RWPE1 (cell line): ENCODE measurements at places on chromosomes 16 and 17.
A peak's percentile ranks its signal among the peaks of the same experiment; 100 is the strongest.

DNA sequence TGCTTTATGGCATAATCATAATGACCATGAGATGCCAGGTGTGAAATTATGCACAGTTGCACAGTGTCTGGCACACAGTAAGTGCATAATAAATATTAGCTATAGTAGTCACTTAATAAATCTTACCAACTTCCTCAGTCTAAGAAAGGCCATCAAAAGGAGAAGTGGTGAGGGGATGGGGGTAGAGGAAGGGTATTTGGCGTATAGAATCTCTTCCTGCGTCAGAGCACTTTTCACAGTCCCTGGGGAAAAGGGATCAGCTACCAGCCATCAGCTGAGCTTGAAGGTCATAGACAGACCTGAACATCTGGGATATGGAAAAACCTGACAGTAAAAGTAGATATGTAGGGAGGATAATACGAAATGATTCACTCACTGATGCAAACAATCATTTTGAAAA lies 5.8 kb downstream of the CRHR1 start:
- no peak for DNase-seq

- no peak for DNase-seq
These were observed 24.3 kb upstream of the ZNF750 start for GRCh38 chr17:82863941-82864712.

- no peak for DNase-seq
These were observed 4.0 kb upstream of the PERCC1 start for GRCh38 chr16:1426734-1427471.

DNA sequence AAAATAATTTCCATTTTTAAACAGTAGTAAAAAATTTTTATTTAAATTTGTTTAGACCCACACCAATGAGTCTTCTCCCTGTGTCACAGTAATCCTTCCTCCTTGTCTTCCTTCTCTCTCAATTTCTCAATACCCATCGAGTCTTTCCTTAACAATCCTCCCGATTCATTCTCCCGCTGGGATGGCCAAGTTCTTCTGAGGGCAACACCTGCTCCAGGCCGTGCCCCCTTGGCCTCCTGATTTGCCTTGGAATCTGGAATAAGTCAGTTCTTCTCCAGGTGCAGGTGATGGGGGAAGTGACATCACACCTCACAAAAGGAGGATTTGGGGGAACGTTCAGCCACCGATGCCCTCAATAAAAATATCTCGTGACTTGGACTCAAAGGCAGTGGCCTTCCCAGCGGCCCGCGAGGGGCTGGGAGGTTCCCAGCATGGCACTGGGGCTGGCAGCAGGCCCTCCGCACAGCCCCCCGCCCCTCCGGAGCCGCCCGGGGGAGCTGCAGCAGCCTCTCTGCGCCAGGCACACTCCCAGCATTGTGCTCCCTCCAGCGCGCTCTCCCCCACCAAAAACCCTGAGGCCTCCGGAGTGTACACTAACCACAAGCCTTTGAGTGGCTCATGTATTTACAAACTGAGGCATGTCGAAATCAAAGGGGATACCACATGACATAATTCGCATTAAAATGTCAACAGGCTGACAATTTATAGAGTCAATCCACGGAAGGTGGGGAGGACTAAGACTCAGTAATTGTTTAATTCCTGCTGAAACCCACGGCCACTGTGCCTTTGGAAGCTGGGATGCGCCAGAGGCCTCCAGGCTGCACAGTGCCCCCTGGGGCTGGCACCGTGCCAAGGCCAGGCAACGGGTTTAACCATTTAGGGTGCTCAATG lies 120.5 kb downstream of the ZFHX3 start:
- peak; percentile 86 for DNase-seq

- no peak for DNase-seq
These were observed 91.3 kb downstream of the SKAP1 start for GRCh38 chr17:48338720-48339119.

DNA sequence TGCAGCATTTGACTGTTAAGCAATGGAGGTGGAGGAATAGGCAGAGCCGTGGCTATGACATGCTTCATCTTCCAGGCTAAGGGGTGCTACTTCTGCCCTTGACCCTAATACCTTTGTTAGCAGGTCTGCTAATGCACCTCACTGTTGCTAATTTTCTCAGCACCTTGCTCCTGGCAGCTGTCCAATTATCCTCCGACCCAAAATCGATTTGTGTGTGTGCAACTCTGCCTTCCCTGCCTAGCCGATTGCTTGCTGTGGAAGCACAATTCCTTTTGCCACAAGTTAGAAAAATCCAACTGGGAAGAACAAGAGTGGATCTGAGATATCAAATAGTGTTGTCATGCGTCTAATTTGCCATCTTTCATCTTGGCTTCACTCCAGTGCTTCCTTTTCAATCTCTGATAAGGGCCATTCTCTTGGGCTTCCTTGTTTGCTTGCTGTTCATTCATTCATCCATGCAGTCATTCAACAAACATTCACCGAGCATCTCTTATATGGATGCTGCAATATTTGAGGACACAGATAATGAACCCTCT lies 422.8 kb downstream of the RBFOX1 start:
- DNase-seq: no peak

GRCh38 chr17:6556121-6557039 lies at the start of gene PITPNM3:
Gene PITPNM3 (minus strand): TSS chr17:6556555. CDS start chr17:6556406, 149 bp downstream.
- DNase-seq: peak; percentile 39

DNA sequence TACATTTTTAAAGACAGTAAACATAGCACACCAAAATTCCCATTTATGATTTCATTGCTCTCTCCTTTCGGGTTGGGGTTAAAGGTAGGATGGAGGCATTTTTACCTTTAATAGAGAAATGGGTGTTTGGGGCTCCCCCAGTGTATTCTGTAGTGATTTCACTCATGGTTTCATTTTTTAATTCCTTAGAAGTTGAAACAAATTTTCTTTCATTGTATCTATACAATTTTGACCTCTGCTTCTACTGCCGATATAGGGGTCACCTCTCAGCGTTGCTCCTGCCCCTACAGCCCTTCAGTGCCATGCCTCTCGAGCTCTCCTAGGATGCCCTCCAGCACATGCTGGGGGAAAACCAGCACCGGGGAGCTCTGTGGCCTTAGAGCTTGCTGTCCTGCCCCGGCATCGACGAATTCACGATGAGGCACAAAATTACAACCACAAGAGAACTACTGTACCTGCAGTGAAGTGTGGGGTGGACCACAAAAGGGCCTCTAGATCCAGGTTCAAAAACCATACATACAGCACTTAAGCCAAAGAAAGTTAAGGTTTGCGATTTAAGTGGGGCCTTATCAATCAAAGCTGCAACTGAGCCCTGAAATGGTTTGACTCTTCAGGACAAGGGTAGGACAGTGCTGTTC lies 39.3 kb downstream of the LITAFD start:
- no peak for DNase-seq

DNA sequence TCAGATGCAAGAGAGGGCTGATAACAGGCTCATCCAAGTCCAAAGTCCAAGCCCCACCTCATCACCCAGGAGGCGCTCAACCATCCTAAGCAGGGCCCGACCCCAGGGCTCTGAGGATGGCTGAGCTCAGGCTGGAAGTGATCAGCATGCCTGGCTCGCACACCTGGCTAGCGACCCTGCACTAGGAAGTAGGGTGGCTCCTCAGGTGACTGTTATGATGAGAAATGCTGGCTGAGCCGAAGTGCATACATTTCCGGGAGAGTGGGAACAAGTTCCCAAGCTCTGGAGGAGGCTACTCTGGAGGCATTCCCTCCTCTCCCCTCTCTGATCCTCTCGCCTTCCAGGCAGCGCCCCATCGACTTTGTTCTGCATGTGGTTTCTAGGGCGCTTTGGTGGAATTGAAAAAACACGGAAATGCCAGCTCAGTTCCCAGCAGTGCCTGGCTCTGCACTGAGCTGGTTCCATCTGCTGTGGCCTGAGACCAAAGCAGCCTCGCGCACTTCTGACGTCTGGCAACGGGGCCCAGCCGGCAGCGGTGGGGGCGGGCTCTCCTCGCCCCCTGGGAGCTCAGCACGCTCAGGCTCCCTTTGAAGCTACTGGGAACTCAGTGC lies 130.3 kb downstream of the IRF8 start:
- no peak for DNase-seq

DNA sequence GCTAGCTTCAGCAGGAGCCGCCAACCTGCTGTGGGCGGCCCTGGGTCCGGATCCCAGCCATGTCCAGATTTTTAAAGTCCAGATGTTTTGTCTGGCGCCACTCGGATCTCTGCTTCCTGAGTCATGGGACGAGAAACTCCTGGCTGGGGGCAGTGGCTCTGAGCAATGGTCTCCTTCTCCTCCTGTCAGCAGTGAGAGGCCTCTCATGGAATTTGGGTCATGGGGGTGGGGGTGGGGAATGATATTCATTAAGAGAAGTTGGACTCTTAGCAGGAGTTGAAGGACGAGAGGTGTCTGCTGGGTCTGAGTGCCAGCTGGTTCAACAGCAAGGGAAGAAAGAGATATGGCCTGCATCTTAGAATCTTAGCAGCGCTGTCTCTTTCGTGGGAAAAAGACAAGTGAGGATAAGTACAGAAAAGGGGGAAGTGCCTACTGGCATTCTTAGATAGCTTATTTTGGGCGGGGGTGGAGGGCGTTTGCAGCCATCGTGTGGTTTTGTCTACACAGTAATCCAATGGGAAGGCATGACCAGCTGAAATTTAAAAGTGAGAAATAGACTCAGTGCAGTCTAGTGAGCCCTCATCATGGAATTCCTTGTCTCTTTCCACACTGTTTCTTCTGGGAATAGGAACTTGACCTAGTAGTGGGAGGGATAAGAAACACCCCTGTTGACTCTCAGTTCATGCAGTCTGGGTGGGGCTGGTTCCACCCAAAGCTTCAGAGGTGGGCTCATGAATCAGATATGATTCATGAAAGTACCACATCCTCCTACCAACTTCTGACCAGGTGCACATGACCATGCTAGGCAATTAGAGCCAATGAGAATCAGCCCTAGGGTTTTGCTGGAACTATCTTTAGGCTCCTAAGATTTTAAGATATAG lies 80.5 kb downstream of the MYH13 start:
- DNase-seq: peak; percentile 96

DNA sequence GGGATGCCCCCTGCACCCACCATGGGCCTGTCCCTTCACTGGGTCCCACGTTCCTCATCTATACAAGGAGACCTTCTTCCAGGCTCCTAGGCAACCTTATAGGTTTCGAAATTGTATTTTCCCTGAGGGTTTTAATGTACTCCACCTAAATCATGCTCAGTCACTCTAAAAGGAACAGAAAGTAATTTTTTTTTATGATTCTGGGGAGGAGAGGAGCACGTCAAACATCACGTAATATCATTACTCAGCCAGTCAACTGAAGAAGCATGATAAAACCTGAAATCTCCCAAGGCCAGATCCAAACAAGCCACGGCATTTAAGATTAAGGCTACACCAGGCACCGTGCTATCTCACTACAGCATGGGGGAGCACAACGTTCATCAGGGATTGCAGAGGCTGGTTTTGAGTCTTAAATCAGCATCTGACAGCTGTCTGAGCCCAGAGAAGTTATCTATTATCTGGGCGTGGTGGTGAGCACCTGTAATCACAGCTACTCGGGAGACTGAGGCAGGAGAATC lies 3.9 kb upstream of the TMEM114 start:
- DNase-seq: peak; percentile 55

- peak; percentile 42 for DNase-seq
These were observed at the start of gene EVI2B for GRCh38 chr17:31313982-31314781. Gene EVI2B (minus strand): TSS chr17:31314054. CDS start chr17:31305609, 8,445 bp downstream.

DNA sequence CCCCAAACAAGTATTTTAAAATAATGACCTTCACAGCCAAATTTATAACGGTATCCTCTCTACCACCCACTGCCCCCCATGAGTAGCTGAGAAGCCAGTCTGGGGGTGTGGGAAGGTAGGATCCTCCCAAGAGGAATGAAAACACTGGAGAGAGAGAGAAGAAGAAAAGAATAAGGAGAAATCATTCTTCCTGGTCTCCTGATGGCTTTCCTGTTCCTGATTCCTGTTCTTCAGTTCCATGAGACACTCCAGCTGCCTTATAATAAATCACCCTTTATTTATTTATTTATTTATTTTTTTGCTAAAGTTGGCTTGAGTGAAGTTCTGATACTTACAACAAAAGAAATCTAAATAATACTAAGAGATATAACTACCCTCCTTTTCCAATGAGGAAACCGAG lies 56.4 kb upstream of the FAM20A start:
- DNase-seq: no peak

DNA sequence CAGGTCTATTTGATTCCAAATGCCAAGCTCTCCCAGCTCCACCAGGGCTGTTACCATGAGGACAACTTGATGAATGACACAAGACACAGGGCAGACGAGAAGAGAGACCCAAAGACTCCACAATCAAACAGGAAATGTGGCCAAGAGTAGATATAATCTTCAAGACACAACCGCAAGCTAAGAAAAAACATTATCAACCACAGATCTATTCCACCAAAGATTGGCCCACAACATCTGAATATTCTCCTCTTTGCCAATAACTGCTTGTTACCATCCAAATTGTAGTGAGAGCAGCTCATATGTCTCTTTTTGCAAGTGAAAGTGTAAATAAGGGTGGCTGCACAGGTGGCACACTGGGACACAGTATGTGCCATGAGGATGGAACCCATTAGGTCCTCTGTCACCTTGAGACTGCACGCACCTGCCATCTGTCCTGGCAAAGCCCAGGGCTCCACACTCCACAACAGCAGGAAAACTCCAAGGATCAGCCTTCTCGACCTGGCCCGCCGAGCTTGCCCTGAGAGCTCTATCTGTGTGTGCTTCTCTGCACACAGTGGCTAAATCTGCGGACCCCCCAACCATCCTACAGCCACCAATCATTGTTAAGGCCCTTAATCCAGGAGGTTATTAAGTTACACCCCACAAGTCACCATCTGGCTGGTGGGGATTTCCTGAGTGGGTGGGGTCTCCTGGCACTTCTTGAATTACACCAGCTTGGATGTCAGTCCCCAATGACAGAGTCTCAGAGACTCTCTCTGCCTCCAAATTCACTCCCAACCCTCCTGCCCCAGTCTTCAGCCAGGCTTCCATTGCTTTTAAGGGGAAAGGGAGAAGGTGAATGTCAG lies 50.5 kb downstream of the DYNLRB2 start:
- no peak for DNase-seq

- DNase-seq: no peak
These were observed 66.1 kb upstream of the SIAH1 start for GRCh38 chr16:48451323-48451722.

DNA sequence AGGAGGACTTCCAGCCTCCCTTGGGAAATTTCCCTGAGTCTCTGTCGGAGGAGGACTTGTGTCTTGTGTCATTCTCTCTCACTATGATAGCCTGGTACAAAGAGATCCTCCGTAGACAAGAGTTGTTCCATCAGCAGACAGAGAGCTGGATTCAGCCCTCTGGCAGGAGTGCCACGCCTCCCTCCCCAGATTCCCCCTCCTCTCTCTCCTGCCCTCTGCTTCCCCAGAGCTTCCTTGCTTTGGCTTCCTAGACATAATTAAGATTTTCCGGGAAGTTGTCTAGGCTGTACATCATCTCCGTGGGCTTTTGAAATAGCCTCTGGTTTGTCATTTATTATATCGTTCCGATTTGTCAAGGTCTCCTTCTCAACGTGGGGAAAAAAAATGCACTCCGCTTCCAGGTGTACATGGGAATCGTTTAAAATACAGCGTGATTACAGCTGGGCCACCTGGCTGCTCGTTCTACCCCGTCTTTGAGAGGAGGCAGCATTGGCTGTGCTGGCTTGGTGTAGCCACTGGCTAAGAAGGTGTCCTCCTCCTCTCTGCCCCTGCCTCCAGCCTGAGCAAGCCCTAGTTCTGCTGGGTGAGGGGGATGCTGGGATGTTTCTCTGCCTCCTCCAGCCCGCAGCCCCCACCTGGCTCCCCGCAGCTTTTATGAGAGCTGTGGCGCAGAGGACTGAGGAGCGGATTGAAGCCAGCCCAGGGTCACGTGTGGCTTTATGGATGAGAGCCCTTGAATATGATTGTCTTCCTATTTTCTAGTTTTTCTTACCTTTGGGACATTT lies 282.5 kb downstream of the SNX29 start:
- DNase-seq: no peak
